SHP77 (cell line): ENCODE measurements at places on chromosomes 1 and 21.

DNA sequence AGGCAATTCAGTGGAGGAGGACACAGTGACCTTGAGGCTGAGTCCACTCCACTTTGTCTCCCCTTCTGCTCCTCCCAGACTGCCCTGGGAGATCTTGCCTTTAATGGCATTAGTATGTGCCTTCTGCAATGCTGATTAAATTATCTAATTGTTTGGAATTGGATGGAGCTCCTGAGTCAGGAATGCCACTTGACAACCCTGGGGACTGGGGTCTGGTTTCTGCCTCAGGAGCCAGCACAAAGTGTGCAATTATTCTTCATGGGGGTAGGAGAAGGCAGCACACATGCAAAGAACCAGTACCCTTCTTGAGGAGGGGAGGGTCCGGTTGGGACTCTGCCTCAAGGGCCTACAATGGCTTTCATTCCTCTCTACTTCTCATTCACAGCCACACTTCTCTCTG is 11.9 kb upstream of the PLXNA2 start:
- DNase-seq = no peak

GRCh38 chr1:7648761-7649384 is 122.2 kb upstream of the VAMP3 start:
- DNase-seq = no peak

GRCh38 chr1:240804475-240804874 is 192.5 kb upstream of the GREM2 start:
- no peak for DNase-seq

GRCh38 chr1:242448910-242449645 is 75.4 kb downstream of the PLD5 start:
- no peak for DNase-seq

- no peak for DNase-seq
These were observed 29.3 kb upstream of the TSPAN2 start for GRCh38 chr1:115118611-115119010.

DNA sequence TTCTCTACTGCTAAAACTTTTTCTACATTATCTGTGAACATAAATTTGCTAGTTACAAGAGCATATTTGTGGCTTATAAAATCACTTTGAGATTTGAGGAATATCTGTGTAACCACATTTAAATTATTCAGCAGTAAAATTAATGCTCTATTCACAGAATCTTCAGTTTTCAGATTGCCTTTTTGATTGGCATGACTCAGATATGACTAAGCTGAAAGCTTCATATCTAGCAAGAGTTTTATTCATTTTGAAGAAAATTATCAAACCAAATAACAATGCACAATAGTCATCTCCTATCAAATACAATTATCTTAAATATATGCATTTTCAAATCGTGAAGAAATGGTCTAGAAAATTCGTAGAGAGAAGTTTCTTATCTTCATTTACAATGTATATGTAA is 1498.2 kb upstream of the B3GALT2 start:
- DNase-seq = no peak

- DNase-seq = no peak
These were observed 28.6 kb upstream of the IL10 start for GRCh38 chr1:206800891-206801290.

- no peak for DNase-seq
These were observed 7.9 kb upstream of the NBPF11 start for GRCh38 chr1:148160048-148160342.

DNA sequence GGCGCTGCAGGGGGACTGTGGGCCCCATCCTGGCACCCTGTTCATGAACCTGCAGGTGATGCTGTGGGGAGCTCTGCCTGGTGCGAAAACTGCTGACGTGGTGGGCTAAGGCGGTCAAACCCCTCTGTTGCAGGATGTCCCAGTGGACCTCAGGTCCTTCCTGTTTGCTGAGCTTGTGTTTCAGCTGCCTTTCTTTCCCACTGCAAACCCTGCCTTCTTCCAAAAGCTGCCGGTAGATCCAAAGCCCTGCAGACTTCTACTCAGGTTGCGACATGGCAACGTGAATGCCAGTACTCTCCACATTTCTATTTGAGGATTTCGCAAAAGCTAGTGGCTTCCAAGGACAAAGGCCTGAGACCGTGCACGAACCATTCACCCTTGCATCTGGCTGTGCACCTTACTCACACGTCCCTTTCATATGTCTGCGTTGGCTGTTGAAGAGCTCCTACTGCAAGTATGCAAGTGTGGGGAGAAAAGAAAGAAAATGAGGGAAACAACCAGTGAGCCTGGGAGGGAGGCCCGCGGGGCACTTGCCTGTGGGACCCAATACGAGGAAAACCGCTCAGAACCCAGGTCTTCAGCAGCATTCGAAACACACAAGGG is 6.2 kb upstream of the RRP1 start:
- DNase-seq = no peak

- DNase-seq = no peak
These were observed 29.2 kb upstream of the CNTN2 start for GRCh38 chr1:205013683-205014367.

DNA sequence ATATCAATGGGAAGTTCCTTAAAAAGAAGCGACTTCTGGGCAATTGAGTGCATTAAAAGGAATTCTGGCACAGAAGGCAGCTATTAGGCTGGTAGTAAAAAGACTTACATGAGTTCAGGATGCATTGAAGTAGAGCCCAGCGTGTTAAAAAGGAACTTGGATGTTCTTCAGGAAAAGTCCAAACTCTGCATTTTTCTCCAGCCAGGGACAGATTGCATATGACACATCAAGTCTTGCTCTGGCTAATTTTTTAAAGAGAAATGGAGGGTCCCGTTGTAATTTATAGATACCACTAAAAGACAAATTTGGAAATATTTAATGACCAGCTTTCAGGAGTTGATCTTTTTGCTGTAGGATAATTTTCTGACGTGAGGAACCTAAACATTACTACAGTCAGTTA is 1.2 kb downstream of the TPRG1L start:
- no peak for DNase-seq

GRCh38 chr1:46477153-46477929 is 12.3 kb upstream of the DMBX1 start:
- peak; percentile 32 for DNase-seq

DNA sequence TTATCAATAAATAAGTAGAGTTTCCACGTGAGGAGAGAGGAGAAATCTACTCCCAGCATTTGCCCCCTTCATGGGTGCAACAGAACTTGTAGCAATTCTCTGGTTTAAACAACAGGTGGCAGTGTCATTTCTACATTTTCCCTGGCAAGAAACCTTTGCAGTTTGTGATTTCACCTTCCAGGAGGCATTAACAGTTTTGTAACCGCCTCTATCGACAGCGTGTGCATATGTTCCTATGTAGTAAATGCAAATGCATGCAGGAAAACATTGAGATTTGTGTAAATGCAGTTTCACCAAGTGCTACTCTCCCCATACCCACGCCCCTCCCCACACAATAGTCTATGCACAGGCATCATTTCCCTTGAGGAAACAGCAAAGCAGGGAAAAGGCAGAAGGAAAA is 494.7 kb downstream of the SMYD3 start:
- peak; percentile 45 for DNase-seq
